ENCODE measurements at places on chromosomes 6 and 20.
A peak's percentile ranks its signal among the peaks of the same experiment; 100 is the strongest.

DNA sequence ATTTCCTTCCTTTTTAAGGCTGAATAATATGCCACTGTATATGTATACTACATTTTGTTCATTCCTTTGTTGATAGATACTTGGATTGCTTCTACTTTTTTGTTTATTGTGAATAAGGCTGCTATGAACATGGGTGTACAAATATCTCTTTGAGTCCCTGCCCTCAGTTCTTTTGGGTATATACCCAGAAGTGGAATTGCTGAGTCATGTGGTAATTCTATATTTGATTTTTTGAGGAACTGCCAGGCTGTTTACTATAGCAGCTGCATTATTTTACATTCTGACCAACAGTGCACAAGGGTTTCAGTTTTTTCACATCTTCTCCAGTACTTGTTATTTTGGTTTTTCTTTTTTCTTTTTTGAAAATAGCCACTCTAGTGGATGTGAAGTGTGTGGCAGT, 34.1 kb downstream of the CDS2 start:
- DNase-seq, result no peak

DNA sequence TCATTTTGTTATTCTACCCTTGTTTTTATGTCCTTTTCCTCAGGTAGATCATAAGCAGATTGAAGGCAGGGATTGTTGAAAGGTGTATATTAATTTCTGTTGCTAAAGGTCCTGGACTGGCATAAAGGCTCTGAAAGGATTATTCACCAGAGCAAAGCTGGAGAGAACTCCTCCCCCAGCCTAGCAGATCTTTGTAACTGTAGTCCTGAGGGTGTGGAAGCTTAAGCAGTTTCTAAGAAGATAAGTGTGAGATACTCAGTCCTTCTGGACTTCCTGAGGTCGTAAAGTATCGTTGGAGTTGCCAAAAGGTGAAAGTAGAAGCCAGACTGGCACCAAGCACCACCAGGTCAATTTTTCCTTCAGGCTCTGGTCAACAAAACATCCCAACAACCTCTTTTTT, 24.2 kb downstream of the CGA start:
- DNase-seq, result no peak

DNA sequence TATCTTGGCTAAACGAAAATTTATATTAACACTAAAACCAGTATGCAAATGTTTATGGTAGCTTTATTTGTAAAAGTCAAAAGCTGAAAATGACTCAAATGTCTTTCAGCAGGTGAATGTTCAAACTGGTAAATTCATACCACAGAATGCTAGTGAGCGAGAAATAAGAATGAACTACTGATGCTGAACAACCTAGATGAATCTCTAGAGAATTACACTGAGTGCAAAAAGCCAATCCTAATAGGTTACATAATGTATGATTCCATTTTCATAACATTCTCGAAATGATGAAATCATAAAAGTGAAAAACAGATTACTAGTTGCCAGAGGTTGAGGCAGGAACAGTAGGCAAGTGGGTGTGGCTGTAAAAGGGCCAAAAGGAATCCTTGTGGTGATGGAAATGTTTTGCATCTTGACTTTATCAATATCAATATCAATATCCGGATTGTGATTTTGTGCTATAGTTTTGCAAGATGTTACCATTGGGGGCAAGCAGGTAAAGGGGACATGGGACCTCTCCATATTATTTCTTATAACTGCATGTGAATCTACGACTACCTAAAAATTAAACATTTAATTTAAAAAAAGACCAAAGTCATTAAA, 26.1 kb downstream of the ZNF311 start:
- DNase-seq, result no peak

DNA sequence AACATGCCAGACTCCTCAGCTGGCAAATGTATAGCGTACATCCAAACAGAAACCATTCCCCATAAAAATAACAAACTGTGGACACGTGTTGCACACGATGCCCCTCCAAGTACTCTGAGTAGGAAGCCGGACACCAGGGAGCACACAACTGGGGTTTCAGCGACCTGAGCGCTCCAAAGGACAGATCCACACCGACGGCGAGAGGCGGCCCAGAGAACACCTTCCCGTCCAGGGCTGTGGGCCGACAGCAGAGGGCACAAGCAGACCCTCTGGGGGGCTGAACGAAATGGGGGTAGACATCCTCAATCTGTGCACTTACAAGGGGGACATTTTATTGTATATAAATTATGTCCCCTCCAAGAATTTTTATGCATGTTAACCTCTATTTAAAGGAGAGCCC, 24.7 kb downstream of the TAF4 start:
- no peak for DNase-seq

GRCh38 chr6:130482645-130483390, 117.0 kb downstream of the TMEM200A start:
- DNase-seq, result peak; percentile 46

GRCh38 chr20:50920997-50921396, 10.2 kb downstream of the ADNP start:
- DNase-seq, result no peak

DNA sequence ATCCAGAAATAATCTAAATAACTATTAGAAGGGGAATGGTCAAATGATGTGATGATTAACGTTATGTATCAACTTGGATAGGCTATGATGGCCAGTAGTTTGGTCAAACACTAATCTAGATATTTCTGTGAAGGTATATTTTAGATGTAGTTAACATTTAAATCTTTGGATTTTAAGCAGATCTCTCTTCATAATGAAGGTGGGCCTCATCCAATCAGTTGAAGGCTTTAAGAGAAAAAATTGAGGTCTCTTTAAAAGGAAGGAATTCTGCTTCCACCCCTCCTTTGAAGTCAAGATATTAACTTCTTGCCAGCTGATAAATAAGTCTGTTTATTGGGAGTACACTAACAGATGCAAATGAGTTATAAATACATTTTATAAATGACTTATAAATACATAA, 760.0 kb upstream of the SLC35B3 start:
- no peak for DNase-seq

DNA sequence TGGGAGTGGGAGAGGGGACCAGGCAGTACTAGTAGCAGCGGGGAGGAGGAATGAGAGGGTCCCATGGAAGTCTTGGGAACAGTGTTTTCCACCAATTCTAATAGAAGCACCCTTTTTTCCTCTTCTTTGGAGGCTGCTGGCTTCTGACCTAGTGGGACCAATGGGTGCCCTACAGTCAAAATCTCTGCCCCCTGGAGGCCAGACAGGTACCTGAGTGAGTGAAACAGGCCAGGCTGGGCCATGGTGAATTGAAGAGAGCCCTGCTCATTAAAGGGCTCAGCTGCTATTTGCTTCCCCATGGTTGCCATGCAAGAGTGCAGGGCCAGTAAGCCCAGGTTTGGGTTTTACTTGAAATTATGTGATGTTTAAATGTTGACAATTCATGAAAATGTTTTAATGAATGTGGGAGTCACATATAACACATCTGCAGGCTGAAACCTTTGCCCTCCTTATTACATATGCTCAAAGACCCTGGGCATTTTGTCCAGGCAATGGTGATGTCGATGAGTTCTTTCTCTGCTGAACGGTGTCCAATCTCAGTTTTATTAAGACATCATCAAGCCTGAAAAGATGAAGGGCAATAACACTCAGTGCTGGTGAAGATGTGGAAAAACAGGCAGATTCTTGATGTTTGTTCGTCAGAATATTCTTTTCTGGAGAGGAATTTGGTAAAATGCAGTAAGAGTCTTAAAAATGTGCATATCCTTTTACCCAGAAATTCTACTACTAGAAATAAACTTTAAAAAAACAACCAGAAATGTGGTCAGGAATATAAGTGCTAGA, 42.3 kb upstream of the OCSTAMP start:
- no peak for DNase-seq

DNA sequence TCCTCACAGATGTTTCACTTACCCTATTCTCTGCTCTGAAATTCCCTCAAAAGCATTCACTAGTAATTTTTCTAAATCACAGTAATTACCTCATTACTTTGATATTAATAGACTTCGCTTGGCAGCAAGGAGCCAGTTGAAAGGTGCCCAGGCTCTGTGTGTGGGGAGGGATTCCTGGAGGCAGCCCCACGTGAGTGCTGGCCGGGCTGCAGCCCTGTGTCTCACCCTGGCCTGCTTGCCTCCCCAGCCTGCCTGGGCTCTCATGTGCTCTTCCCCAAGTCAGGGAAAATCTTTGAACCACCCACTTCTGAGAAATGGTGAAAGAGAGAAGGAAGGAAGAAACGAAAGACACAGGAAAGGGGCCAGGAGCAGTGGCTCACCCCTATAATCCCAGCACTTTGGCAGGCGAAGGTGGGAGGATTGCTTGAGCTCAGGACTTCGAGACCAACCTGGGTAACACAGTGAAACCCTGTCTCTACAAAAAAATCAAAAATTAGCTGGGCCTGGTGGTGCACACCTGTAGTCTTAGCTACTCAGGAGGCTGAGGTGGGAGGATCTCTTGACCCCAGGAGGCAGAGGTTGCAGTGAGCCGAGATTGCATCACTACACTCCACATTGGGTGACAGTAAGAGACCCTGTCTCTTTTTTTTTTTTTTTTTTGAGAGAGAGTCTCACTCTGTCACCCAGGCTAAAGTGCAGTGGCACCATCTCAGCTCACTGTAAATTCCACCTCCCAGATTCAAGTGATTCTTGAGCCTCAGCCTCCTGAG, 20.0 kb upstream of the SNTA1 start:
- no peak for DNase-seq

DNA sequence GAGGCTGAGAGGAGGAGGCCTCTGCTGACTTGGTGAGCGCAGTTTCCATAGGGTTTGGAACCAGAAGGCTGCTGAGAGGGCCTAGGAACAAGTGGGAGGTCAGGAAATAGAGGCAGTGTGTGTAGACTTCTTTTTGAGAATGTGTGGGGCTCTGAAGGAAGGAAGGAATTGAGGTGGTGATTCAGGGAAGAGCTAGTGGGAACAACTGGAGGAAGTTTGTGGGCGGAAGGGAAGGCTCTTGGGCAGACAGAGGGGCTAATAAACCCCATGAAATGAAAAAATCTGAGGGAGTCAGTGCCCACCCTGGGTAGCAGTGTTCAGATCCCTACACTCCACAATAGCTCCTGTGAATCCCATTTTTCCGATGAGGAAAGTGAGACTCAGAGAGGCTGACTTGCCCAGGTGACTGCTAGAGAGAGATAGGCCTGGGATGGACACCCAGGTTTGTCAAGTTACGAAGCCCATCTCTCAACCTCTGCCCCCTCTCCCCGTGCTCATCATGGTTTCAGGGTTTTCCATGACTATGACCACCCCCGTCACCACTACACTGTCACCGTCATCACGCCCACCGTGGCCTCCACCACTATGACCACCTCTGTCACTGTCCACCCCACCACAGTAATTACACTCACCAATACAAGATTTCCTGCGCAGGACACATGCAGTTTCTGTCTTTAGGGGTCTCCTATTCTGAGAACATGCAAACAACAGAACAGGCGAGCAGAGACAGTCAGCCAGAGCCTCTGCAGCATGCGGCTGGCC, 106.4 kb downstream of the MRPL14 start:
- no peak for DNase-seq

DNA sequence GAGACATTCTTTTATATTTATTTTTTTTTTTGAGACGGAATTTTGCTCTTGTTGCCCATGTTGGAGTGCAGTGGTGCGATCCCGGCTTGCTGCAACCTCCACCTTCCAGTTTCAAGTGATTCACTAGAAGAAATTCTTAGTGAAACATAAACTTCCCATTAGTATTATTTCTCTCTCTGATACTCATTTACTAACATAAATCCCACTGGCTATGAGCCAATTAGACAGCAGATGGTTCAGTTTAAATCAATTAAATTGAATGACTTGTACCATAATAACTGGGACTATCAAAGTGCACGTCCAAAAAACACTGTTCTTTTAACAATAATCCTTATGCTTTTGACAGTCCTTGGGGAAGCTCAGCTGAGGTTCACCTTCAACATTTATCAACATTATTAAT, 111.2 kb upstream of the PTCHD4 start:
- DNase-seq, result no peak

DNA sequence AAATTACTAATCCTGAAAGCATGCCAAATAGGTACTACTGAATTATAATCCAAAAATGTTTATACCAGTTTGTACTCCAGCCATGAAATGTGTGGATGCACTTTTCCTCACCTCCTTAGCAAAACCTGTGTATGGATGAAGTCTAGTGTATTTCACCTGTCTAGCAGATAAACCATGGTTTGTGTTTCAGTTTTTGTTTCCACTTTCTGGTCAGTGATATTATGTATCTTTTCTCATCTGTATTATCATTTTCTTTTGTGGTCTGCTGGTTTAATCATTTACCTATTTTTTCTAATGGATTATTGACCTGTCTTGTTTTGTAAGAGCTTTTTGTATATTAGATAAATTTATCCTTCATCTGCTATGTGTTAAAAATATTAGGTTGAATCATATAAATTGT, 41.0 kb upstream of the TMEM217 start:
- DNase-seq, result no peak

DNA sequence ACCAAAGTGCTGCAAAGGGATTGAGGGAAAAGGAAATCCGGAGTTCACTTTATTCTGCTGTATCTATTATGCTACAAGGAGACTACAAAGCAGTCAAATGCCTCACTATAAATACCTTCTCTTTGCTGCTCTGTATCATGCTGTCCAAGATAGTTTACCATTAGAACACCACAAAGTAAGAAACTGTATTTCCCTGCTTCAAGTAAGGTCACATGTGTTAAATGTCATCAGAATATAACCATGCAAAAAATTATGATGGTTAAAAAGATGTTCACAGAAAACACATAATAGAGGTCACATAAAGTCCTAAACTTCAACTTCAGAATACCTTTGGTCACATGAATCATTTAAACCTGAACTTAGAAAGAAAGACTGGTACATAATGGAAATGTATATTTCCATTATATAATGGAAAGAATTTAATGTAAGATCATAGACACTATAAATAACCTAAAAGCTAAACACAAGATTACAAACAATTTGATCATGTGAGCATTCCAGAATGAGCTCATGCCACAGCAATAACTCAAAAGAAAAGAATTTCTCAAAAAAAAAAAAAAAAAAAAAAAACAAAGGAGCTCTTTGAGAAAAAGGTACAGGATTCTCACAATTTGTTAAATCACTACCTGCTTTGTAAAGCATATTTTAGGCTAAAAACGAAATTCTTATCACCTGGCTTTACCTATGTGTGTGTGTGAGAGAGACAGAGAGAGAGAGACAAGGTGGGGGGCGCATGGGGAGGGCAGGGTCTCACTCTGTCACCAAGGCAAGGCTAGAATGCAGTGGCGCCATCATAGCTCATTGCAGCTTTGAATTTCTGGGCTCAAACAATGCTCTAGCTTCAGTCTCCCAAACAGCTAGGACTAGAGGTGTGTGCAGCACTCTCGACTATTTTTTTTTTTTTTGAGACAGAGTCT, 58.7 kb downstream of the KIF13A start:
- no peak for DNase-seq

- no peak for DNase-seq
Measured at GRCh38 chr6:12350644-12351170, 60.5 kb downstream of the EDN1 start.

Measured in KBM-7 (cell line).